Stimulated activated CD4-positive, alpha-beta T cell treated with anti-CD3 and anti-CD28 coated beads, Interleukin-4, amount 100 ng/mL, for 24 hours (primary cell): ENCODE measurements at places on chromosomes 11 and 22.

GRCh38 chr11:133919330-133920108 lies 37.2 kb downstream of the IGSF9B start:
- DNase-seq, result no peak

- no peak for DNase-seq
Observed at GRCh38 chr11:99887481-99887880, 799.6 kb upstream of the ARHGAP42 start.

- DNase-seq, result no peak
Observed at GRCh38 chr22:42702675-42703074, 18.0 kb downstream of the A4GALT start.

DNA sequence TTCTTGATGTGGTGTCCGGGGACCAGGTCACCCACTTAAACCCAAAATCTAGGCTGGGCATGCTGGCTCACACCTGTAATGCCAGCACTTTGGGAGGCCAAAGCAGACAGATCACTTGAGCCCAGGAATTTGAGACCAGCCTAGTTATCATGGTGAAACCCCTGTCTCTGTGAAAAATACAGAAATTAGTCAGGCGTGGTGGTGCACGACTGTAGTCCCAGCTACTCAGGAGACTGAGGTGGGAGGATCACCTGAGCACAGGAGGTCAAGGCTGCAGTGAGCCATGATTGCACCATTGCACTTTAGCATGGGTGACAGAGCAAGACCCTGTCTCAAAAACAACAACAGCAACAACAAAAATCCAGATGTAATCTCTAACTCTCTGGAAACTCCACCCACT lies 30.3 kb upstream of the FJX1 start:
- DNase-seq, result no peak

DNA sequence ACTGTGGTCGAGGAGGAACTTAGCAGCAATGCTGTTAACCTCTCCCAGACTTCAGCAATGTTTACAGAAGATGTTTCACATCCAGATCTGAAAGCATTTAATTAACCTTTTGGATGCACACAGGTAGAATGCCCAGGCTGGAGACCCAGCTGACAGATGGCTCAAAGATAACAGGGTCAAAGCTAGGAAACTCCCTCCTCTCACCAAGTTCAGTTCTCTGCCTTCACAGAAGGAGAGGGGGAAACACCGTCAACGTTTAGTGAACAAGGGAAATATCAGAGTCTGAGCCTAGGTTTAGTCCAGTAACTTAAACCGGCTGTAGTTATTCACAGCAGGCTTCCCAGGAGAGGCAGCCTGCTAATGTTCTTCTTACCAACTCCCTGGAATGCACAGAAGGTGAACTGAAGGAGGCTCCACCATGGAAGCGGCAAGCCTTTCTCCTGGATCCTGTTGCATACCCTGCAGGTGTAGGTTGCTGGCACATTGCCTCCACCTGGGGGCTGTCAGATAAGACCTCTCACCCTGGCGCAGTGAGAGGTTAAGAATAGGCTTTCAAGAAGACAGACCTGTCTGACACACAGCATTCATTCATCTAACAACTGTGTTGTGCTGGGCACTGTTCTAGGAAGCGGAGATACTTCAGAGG lies 23.5 kb upstream of the ANKK1 start:
- no peak for DNase-seq

DNA sequence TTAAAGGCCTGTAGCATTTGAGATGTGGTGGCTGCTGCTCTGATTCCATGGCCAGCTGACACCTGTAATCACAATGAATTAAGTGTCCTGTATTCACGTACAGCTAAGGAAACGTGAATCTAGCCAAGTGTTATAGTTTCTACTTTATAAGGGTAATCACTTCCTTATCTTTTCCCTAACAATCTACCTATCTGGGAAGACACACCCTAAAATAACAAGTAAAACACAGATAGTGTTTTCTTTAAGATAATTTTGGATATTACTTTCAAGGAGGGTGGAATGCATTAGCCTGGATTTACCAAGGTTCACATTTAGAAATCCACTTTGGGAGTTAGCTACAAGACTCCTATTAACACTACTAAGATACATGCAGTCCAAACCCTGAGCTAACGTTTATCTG lies 11.5 kb downstream of the CDON start:
- no peak for DNase-seq

GRCh38 chr11:93529707-93530467 lies 13.3 kb downstream of the SMCO4 start:
- no peak for DNase-seq

DNA sequence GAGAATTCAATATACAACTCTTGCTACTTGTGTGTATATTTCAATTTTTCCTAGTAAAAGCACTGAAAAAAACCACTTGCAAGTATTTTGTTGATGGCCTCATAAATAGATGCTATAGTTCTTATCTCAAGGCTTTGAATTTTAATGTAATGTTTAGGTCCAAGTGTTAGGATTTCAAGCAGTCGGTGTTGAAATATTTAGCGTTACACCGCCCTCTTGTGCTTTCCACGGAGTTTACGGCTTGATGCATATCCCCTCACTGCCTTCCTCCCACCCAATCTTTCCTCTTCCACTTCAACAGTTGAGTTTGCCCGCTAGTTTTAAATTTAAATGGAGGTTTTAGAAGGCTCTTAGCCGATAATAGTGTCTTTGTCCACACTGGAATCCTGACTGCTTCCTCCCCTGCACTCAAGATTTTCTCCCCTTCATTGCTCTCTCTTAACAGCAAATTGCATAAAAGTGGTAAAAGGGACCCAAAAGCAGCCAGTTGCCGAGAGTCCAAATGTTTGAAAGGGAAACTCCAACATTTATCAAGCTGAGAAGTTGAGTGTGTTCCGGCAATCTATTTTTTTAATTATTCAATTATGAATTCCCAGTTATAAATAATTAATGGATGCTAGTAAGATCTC lies 25.9 kb upstream of the HTATIP2 start:
- DNase-seq, result no peak

DNA sequence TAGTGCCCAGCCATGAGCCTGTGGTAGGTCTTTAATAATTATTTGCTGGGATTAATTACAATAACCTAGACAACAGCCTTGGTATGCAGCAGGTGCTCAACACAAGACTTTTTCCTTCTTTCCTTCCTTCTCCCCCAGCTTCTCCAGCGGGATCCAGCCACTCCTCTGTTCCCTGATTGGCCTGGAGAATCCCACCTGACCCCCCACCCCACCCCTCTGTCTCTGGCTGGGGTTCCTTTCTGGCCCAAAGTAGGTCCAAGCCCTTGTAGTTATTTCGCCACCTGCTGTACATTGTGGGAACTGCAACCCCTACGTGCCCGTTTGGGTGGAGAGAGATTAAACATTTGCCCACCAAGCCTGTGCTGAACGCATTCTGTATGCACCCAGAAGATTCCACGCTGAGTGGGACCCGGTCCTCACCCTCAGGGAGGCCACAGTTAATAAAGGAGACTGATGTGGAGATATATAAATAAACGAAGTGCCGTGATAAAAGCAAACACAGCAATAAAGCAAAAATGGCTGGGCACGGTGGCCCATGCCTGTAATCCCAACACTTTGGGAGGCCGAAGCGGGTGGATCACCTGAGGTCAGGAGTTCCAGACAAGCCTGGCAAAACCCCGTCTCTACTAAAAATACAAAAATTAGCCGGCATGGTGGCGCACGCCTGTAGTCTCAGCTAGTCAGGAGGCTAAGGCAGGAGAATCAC lies 32.1 kb upstream of the DGKZ start:
- peak; percentile 84 for DNase-seq

DNA sequence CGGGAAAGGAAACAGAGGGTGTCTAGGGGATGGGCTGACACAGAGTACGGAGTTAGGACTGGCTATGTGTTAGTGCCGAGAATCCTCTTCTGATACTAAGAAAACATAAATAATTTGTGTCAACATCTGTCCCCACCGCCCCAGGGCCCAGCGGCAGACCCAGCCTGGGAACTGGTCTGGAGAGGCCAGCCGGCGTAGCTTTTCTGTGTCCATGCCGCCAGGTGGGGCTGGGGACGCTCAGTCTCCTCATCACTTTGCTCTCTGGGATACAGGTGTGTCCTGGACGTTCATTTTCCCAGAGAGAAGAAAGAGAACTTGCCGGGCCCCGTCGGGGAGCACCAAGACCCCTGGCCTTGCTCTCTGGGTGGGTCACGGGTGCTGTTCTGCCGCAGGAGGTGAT lies 54.7 kb downstream of the WNT7B start:
- no peak for DNase-seq

GRCh38 chr11:8776209-8776608 lies 93.6 kb downstream of the RPL27A start:
- no peak for DNase-seq

DNA sequence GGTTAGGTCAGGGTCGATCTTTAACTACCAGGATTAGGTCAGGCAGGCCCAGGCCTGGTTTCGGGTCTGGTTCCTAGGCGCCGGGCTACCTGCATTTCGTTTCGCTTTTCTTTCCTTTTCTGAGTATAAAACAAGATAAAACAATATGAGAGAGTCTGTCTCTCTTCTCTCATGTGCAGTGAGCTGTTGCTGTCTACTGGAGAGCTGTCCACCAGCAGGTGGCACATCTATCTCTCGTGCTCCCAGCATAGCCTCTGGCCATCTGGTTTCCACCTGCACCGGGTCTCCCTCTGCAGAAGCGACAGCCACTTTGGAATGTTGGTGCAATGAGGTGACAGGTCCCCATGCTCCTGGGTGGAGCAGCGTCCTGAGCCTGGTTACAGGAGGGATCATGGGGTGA lies 27.6 kb downstream of the RIBC2 start:
- peak; percentile 12 for DNase-seq

DNA sequence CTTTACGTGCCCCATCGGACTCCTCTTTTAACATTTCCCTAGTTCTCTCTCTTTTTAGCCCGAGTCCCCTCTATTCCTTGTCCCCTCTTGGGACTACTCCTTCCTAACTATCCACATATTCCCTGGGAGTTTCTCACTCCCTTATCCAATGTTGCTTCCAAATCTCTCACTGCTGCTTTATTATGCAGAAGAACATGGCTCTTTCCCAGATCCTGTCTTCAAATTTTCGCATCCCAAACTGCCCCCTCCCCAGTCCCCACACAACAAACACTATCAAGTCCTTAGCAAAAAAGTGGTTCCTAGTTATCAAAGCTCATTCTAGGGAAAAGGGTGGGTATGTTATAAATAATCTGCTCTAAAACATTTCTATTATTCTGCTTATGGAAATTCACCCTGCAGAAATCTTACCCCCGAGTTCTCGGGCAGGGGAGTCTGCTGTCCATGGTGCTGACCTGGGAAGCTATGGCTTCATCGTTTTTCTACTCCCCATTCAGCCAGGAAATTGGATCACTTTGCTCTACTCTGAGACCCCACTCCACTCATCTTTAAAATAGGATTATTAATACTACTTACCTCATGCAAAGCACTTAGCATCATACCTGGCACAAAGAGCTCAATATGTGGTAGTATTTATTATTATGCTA lies 393.5 kb downstream of the BUD13 start:
- no peak for DNase-seq

DNA sequence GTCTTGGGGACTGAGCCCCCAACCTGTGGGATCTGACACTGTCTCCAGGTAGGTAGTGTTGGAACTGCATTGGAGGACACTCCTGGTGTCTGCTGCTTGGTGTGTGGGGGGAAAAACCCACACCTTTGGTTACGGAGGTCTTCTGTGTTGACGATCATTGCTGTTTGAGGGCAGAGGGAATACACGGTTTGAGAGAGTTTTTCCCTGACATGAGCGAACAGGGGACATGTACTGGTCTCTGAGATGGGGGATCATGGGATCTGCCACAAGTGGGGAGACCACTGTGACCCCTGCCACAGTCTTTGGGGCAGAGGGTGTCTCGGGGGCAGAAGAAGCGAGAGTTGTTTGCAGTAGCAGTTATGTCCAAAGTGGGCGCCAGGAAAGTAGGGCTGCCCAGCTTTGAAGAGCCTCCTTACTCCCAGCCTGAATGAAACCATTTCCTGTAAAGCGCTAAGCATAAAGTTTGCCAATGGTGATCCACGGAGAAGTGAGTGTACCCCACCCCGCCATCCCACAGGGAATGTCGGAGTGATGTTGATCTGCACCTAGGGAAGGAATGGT lies 5.4 kb upstream of the SAA2 start:
- no peak for DNase-seq

- DNase-seq, result peak; percentile 21
Observed at GRCh38 chr11:76672431-76673175, 2.1 kb upstream of the LRRC32 start.

- DNase-seq, result no peak
Observed at GRCh38 chr11:129723761-129724162, 91.9 kb upstream of the TMEM45B start.

DNA sequence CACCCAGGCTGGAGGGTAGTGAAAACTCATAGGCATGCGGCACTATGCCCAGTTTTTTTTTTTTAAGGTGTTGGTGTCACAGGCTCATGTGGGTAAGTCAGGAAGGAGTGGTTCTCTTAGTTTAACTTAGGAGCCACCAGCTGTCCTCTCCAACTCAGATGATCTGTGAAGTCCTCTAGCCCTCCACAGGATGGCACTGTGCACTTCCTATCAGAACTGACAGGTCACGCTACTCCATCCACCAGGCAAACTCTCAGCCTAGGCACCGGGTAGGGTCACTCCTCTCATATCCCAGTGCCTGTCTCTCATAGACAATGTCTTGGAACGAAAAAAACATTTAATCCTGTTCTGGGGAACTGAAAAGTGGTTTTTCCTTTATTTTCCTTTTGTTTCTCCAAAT lies 16.5 kb downstream of the NAP1L4 start:
- DNase-seq, result peak; percentile 50

DNA sequence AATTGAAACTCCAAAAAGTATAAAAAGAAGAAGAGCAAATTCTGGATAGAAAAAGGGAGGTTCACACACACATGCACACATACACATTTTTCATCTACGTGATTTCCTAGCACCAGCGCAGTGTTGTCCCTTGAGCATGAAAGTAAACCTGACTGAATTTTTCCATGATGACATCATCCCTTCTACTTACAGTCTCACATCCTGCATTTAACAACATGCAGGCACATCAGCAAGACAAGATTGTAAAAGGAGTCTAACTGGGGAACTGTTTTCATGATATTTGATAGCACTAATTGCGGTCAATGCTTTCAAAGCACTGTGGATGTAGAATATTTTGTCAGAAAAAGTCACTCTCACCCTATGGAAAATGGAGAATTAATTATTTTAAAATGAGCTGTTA lies 36.6 kb downstream of the GAS2 start:
- DNase-seq, result peak; percentile 4

DNA sequence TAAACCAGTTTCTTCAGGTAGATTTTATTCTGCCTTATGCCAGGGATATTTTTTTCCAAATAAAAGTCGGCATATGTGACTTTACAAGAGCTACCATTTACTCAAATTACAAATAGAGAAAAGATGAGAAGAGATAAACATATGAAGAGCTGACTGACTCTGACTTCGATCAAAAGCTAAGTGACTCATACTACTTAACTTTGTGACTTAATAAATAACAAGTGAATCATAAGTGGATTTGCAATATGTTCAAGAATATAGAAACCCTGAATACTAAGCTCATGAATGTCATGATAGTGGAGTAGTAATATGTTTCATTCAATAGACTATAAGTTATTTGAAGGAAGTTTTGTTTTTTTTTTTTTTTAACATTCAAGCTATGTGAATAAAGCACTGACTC lies 130.5 kb upstream of the ANO3 start:
- DNase-seq, result no peak

- DNase-seq, result no peak
Observed at GRCh38 chr11:12408156-12408770, 30.9 kb downstream of the PARVA start.

GRCh38 chr11:18100926-18101656 lies 4.8 kb downstream of the SAAL1 start:
- no peak for DNase-seq
